ENCODE measurements at places on chromosomes 1 and 21.

DNA sequence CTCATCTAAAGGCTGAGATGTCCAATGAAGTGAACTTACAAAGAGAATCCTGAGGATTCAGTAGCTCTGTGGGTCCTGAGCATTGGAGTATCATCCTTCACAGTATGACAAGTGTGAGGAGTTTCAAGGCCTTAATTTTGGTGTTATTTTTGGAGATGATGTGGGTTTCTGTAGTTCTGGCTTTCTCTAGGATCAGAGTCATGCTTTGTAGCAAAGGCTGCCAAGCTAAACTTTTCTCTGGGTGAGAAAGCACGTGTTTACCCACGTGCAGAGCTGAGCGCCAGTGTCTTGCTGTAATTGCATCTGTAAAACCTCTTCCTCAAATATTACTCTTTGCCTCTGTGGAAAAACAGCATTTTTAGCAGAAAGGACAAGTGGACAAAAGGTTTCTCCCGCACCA is 387.8 kb upstream of the LYPLAL1 start:
- DNase-seq, result peak; percentile 69

DNA sequence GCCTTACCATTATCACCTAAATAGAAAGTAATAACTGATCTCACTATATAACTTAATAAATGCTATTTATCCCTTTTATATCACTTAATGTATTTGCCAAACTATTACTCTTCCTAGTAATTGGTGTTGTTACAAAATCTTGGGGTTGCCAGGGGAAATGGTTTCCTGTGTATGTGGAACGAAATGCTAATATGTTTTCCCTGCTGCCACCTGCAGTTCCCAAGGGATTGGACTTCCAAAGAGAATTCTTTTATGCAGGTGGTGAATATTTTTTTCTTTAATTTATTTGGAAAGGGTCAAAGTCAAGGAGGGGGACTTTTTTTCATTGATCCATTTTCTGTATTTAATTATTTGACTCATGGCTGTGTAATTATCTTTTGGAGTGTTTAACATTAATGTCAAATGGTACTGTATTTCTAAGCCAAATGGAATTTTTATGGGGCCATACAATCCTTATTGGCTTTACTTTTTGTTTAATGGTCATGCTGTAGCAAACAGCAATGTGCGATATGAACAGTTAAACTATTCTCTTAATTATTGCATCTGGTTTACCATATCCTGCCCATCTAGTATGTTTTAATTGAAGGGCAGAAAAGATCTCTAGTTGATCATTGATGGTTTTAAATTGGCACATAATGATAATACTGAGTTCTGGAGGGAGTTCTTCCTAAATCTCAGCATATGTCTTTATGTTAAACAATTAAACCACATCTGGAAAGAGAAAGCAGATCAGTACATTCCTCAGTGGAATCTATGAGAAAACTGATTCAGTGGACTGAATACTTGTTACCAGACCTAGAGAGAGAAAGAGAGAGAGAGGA is 486.3 kb downstream of the TTLL7 start:
- DNase-seq, result no peak

DNA sequence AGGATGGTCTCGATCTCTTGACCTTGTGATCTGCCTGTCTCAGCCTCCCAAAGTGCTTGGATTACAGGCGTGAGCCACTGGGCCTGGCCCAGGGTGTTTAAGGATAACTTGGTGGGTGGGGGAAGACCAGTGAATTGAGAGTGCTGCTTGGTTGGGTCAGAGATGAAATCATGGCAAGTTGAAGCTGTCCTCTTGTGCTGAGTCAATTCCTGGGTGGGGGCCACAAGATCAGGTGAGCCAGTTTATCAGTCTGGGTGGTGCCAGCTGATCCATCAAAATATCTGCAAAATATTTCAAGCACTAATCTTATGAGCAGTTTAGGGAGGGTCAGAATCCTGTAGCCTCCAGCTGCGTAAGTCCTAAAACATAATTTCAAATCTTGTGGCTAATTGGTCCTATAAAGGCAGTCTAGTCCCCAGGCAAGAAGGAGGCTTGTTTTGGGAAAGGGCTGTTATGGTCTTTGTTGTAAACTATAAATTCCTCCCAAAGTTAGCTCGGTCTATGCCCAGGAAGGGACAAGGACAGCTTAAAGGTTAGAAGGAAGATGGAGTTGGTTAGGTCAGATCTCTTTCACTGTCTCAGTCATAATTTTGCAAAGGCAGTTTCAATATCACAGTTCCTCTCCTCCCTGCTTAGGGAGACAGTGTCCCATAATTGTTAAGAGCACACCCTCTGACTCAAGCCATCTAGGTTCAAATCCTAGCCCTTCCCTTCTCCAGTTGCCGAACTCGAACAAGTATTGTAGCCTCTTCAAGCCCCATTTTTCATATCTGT is 66.8 kb upstream of the BACH1 start:
- DNase-seq, result no peak

GRCh38 chr1:113983826-113984225 is 4.6 kb downstream of the OLFML3 start:
- DNase-seq, result no peak

DNA sequence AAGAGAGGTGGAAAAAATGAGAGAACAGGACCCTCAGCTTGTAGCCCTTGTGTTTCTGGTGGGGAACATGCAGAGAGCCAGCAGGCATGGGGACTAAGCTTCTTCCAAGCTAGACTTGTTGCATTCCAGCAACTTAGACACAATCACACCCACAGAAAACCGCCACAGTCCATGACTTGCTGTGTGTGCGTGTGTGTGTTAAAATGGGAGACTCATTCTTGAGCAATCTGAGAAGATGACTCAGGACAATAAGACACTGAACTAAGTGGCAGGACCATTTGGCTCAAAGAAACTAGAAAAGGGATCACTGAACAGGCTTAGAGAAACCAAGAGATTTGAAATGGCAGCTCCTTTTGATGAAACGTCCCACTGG is 78.0 kb downstream of the HLX start:
- peak; percentile 88 for DNase-seq

DNA sequence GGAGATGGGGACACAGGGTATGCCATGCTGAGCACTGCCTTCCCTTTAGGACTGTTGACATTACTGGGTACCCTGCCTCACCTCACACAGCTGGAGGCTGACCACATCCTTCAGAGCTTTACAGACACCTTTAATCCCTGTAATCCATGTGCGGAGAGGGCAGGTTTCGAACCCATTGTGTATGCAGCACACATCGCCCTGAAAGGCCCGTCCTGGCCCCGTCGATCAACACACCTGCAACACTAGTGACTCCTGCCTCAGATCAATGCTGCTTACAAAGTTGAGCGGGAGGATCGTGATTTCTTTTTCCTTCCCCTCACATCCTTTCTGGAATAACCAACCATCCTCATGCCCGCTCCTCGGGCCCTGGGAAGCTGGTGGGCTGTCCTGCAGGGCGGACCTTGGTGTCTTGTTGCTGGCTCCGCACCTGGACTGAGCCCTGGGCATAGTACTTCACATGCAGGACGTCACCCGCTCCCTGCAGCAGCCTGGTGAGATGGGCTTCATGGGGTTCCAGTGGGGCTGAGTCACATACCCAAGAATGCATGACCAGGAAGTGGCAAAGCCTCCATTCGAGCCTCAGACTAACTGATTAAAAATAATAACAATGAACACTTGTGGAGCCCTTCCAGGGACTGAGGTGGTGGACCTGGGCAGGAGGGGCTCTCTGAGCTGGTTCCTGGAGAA is 403.6 kb downstream of the PTPRU start:
- DNase-seq, result peak; percentile 94
